ENCODE measurements at places on chromosomes 7 and 10.

DNA sequence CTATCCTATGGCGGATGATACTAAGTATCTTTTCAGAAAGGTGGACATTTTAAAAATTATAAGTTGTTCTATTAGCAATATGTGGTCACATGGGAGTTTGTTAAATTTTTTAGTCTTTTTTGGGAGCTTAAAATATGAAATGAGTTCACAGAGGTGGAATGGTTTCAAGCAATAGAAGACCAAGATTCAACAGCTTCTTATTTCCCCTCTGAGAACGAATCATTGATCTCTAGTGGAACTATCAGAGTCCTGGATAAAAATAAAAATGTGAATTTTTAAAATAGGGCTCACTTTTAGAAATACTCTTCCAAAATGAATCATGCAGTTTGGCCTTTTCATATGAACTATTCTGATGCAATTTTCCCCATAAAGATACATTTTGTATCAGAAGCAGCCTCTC lies 467.7 kb upstream of the KLF6 start:
- DNase-seq: no peak

- DNase-seq: no peak
Observed at GRCh38 chr7:121936951-121937623, 64.1 kb downstream of the PTPRZ1 start.

DNA sequence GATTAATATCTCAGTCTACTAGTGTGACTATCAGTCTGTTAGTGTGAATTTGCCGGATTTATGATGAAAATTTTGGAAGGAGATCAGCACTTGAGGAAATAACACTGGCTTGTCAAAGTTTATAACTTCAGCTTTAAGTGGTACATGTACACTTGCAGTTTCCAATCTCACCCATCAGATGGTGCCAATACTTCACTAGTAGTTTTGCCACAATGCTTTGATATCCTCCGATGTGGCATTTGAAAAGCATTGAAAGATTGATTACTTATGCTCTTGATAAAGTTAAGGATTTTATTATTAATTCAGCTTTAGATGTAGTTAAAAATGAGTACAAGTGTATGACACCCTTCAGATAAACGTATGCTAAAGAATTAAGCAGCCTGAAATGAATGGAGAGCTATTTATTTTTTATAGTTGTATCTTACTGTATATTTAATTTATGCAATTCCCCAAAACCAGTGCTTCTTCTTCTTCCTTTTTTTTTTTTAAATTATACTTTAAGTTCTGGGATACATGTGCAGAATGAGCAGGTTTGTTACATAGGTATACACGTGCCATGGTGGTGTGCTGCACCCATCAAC lies 98.2 kb downstream of the ANLN start:
- peak; percentile 34 for DNase-seq

GRCh38 chr7:151058781-151059366 lies 515 bp upstream of the SLC4A2 start:
- no peak for DNase-seq

- no peak for DNase-seq
Observed at GRCh38 chr10:100647928-100648327, 97.5 kb upstream of the PAX2 start.

- no peak for DNase-seq
Observed at GRCh38 chr7:34338961-34339526, 319.0 kb upstream of the NPSR1 start.

GRCh38 chr7:40525764-40526163 lies 391.0 kb downstream of the SUGCT start:
- peak; percentile 30 for DNase-seq

- no peak for DNase-seq
Observed at GRCh38 chr7:7425321-7425720, 110.4 kb downstream of the COL28A1 start.

- peak; percentile 95 for DNase-seq
Observed at GRCh38 chr7:37832194-37832593, 16.2 kb upstream of the NME8 start.

DNA sequence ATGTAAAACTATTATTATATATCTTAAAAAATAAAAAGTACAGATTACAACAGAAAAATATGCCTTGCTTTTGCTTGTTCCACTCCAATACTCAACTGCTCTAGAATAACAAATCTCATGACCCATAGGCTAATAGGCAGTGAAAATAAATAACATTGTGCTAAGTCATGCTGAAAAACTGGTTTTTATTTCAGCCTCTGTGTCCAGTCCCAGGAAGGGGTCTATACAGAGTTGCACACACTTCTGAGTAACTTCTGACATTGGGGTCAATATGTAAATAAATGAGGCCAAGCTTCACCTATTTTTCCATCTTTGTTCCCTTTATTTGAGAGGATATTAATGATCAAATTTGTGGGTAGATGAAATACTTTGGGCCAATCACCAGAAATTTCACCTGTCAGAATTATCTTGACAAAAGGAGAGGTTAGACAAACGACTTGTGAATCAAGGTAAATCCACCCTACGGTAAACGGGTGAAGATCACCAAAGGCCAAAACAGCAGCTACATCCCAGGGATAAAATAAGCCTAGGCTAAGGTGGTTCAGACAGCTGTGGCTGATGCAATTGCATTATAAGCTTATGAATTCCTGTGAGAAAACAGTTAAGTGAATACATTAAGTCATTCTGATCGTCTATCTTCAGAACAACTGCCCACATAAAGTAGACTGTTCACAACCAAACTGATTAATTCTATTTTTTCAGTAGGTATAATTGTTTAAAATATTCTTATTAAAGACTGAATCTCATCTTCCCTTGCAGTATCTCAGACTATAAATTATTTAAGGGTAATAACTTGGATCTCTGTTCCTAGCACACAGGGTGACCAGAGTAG lies 87.5 kb downstream of the UBE2H start:
- no peak for DNase-seq

DNA sequence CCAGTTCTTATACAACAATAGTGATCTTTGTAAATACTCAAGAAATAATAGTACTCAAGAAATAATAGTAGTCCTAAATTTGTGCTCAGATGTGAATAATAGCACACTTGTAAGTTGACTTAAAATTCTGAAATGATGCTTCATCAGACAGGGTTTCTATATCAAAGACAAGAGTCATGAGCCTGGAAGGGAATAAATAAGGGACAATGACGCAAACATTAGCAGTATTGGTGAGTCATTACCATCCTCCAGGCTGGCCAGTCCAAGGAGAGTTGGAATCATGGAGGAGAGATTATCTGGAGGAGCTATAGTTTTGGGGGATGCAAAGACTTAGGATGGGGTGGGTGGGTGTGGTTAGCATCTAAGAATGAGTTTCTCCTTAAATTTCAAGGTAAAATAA lies 6.1 kb upstream of the SH3PXD2A start:
- no peak for DNase-seq

GRCh38 chr10:71878327-71879034 lies 27.4 kb upstream of the PSAP start:
- no peak for DNase-seq

GRCh38 chr10:61028861-61029361 lies 84.9 kb upstream of the RHOBTB1 start:
- no peak for DNase-seq

- DNase-seq: no peak
Observed at GRCh38 chr7:88167223-88167622, 52.6 kb downstream of the SRI start.

DNA sequence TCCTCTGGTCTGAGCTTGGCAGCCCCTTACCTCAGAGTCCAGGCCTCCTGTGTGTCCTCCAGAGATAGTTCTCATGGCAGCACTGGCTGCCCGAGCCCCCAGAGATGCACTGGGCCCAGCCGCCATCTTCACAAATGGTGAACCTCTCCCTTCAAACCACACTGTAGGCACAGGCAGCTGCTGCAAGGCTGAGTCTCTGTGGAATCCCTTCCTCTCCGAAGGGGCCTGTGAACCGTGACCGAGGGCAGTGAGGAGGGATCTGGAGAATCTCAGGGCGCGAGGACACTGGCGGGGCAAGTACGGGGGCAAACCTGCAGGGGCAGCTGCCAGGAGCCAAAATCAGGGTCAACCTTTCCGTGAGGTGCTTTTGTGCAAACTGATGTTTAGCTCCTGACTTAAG lies 69.5 kb upstream of the CFAP46 start:
- no peak for DNase-seq

GRCh38 chr10:128779416-128779815 lies 653.2 kb upstream of the MKI67 start:
- no peak for DNase-seq

GRCh38 chr7:96658022-96658412 lies 51.6 kb downstream of the SEM1 start:
- DNase-seq: no peak

GRCh38 chr7:101235522-101235921 lies 2.1 kb downstream of the CLDN15 start:
- DNase-seq: no peak

GRCh38 chr10:98242823-98243222 lies 25.2 kb downstream of the LOXL4 start:
- DNase-seq: peak; percentile 42

Data from SJCRH30 (cell line).